ENCODE measurements at places on chromosomes 2 and 18. TPM values are rescaled to one million over a fixed set of nuclear protein-coding genes. Genes with fewer than 3 reads are reported as not detected.

The SP5 gene
- not detected for total RNA-seq

The RAB27B gene
- total RNA-seq: 1.3 TPM

The HTR2B gene
- total RNA-seq: 14.8 TPM

The C1GALT1C1L gene
- 0.30 TPM for total RNA-seq

The ACMSD gene
- total RNA-seq: not detected

The MXD1 gene
- 6.1 TPM for total RNA-seq

The NMUR1 gene
- 0.23 TPM for total RNA-seq

The NXPH2 gene
- not detected for total RNA-seq

The CDH2 gene
- total RNA-seq: 337 TPM

The VWC2L gene
- not detected for total RNA-seq

The MRO gene
- total RNA-seq: not detected

The ANKRD30B gene
- total RNA-seq: 0.23 TPM

The GREB1L gene
- 0.23 TPM for total RNA-seq

The ABCA12 gene
- under 0.01 TPM for total RNA-seq

The EMX1 gene
- total RNA-seq: not detected

The FOSL2 gene
- total RNA-seq: 26.5 TPM

The DSG1 gene
- not detected for total RNA-seq
